Stimulated activated CD4-positive, alpha-beta T cell treated with anti-CD3 and anti-CD28 coated beads, Interleukin-2, amount 100 ng/mL, for 48 hours (primary cell): ENCODE measurements at places on chromosomes 1 and 21.

DNA sequence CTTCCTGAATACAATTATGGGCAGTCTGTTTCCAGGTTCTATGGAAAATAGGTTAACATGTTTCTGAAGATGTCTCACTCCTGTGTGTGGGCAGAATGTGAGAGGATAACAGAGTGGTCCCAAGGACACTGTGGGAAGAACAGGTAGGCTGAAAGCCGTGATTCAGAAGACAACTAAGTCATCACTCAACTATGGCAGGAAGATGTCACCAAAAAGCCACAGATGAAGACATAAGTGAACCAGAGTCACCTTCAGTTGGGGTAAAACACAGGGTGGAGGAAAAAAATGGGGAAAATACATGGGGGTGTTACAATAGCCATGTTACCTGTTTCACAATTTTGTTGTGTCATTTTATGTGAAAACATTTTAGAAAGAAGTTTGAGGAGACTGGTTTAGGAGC, 75.1 kb downstream of the UCHL5 start:
- no peak for DNase-seq

DNA sequence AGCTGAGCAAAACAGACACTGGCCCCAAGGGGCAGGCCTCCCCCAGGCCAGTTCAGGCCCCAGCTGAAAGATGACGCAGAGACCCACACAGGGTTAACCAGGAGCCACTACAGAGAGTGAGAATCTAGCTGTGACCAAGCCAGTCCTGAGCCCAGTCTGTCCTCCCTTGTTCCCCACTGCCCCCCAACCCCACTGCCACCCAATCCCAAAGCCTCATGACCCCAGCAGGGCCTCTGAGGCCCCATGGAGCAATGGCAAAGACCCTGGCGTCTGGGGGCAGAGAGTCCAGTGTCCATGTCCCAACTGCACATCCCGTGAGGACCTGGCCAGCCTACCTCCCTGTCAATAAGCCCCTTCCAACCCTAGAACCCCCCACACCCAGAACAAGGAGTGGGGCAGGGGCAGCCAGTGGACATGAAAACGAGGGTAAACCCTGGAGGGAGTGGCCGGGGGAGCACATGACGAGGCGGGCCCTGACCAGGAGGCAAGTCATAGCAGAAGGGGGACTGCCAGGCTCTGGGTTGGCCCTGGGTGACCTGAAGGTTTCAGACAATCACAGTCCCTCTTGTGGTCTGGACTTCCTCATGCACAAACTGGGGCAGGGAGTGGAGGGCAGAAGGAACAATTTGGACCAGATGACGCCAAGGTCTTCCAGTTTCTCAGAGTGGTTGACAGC, 100.5 kb downstream of the GLIS1 start:
- no peak for DNase-seq

DNA sequence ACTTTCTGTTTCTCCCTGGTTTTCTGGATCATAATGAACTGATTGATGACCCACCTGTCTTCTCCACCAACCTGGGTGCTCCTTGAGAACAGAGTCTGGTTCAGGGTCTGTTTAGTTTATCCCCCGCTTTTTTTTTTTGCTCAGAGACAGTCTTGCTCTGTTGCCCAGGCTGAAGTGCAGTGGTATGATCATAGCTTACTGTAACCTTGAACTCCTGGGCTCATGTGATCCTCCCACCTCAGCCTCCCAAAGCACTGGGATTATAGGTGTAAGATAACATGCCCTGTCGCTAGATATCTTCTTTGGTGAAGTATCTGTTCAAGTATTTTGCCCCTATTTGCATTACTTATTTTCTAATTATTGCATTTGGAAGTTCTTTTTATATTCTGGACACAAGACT, 30.2 kb upstream of the CITED4 start:
- DNase-seq: no peak

DNA sequence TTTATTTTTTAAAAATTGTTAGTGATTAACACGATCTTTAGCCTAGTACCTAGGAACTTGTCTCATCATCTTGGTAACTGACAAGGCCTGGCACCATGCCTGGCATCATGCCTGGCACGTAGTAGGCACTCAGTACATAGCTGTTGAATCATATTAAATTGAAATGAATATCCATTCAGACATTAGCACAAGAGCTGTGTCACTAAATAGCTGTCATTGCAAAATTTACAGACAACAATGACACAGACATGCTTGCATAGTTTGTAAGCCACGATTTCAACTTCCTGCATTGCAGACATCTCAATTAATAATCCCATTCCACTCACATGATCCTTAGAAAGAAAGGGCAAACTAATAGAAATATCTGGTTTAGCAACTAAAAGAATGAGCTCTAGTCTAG, 15.4 kb upstream of the PHACTR4 start:
- no peak for DNase-seq

- DNase-seq: no peak
These were observed 160.2 kb downstream of the PSMG1 start for GRCh38 chr21:39022863-39023693.

DNA sequence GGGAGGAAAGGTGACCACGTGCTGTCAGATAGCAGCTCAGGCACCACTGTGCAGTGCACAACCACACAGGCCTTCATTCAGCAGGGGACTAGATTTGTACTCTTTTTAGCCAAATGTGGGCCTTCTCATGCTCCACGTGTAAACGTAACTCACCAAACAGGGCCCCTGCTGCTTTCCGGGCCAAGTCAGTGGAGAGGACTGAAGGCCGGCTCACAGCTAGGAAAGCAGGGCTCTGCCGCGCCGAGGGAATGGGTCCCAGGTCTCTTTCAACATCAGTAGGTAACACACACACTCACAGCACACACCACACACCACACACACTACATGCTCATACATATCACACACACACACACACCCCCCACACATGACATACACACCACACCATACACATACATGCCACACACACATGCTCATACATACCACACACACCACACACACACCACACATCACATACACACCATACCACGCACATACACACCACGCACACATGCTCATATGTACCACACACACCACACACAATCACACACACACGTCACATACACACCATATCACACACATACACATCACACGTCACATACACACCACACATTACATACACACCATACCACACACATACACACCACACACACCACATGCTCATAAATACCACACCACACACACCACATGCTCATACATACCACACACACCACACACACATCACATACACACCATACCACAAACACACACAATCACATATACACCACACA, 124.0 kb upstream of the ERG start:
- DNase-seq: no peak

DNA sequence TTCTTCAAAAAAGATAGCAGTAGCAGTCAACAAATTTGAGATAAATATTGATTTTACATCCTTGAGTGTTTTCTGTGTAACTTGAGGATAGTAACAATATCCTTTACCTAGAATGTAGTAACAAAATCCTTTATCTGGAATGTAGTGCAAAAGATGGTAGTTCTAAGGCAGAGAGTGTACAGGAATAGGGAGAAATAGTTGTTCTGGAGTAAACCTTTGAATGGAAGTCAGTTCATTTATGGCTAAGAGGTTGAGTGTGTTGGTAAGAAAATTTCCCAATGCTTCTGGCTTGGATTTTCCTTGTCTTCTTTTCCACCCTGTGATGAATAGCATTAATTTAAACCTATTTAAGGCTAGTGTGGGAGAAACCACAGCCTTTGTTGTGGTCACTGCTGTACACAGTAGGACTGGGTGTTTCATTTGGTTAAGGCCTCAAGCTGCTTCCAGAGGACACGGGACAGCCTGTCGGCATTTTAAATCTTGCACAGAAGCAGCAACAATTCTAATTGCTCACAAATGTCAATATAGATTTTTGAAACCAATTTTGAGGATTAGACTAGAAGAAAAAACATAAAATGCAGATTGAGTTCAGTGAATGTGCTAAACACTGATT, 11.3 kb downstream of the NFIA start:
- DNase-seq: no peak

- no peak for DNase-seq
These were observed 31.6 kb upstream of the CAMSAP2 start for GRCh38 chr1:200707116-200707515.

DNA sequence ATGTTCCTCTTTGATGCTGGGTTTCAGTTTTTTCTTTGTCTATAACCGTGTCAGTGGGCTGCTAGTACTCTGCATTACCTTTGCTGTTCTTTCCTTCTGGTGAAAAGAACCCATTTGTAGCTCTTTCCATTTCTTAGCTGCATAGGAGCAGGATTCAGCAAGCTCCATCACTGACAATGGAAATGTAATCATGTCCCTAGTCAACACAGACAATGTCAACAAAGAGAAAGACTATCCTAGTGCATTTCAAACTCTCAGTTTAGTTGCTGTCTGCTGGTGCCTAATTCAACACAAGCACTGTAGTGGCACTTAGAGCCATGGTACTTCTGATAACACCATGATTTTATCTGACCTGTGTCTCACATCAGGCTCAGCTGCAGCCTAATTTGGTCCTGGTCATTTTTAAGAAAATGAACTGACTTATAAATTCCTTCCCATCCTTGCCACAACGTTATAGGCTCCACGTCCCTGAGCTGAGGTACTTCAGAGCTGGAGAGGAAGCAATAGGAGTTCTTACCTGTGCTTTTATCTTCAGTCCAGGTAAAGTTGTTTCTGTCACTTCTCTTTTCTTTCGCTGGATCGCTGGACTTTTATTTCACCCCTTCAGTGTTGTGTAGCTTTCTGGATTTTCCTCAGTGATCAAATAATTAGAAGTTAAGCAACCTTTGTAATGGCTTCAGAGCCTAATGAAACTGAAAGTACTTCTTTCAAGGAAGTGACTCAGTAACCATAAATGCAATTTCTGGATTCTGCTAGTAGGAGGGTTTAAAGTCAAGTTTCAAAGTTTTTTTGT, at the start of gene GBP3:
GBP3 (minus strand) TSS at position 700 of the 793 bp plus-strand sequence. CDS start 2,145 bp downstream, outside the sequence.
- DNase-seq: no peak

DNA sequence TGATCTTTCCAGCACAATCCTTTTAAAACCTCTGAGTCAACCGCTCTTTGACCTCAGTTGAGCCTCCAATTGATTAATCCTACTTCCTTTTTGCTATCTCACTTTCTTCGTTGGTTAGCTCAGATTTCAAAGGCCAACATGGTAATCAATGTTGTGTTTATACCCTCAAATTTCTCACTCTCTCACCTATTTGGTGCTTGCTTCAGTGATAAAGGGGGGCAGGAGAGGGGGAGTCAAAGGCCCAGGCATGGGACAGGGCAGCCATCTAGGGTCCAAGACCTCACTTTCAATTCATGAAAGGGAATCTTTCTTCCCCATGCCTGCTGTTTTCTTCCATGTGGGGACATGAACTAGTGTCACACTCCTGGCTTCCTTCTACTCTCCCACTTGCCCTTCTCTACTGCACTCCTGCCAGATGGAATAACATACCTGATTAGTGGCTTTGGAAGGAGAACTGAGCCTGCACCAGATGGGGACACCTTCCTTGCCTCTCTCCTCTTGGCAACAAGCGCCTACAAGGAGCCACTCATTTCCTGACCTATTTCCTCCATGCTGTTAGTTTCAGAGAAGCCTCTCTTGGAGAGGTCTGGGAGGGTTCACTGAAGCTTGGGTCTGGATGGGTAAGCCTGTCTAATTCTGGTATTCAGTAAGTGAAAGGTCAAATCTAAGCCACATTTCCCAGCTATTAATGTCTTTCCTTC, 73.3 kb upstream of the ARHGAP29 start:
- no peak for DNase-seq

DNA sequence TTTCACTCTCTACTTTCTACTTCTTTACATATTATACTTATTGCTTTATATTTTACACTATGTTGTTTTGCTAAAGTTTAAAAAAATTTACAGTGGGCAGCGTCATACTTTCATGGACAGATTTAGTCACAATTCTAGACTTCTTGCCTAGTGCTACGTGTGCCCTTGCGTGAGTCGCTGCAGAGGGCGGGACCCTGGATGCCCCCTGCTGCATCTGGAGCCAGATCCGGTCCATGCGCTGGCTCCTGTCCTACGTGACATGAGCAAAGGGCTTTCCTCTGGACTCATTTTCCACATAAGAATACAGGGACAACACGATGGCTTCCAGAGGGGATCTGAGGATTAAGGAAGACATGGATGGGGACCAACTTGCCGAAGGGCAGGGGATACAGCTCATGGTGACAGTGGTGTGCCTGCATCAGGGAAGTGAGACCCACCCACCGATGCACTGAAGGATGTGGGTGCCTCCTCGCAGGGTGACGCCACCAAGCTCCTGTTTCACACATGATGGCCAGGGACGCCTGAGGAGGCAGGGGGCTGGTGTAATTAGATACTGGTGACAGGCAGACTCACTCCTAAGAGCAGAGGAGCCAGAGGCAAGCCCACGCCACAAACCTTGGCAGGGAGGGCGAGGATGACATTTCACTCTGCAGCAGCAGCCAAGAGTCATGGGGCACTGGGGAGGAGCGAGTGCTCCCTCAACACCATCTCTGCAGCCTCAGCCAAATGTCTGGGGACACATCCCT, 86.6 kb downstream of the DMRTB1 start:
- no peak for DNase-seq

DNA sequence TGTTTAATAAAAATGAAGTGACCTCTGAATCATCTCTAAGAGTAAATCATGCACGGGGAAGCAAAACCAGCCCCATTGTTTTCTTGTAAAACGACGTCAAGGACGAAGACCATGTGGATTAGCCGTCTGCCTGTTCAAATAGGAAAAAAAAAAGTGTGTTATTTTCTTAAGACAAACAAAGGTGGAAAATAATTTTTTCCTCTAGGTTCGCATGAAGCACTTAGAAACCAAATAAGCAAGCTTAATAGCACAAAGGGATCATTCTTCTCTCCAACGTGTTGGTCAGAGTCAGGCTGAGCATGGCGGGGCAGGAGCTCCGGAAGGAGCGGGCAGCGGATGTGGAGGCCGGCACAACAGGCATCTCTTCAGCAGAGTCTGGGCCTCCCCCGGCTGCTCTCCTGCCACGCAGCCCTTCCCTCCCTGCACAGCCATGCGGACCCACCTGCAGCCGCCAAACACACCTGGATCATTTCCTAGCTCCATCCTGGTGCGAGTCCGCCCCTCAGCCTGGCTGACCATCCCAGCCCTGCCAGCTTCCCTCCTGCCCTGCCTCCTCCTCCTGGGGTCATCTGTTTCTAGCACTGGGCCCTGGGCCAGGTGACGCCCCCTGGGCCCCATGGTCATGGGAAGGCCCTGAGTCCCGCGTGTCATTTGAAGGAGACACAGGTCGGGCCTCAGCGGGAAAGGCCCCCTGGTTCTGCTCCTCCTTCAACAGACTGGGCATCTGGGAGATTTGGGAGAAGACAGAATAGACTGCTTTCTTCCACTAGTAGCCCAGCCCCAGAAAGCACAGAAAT, 40.2 kb downstream of the MX1 start:
- DNase-seq: no peak

DNA sequence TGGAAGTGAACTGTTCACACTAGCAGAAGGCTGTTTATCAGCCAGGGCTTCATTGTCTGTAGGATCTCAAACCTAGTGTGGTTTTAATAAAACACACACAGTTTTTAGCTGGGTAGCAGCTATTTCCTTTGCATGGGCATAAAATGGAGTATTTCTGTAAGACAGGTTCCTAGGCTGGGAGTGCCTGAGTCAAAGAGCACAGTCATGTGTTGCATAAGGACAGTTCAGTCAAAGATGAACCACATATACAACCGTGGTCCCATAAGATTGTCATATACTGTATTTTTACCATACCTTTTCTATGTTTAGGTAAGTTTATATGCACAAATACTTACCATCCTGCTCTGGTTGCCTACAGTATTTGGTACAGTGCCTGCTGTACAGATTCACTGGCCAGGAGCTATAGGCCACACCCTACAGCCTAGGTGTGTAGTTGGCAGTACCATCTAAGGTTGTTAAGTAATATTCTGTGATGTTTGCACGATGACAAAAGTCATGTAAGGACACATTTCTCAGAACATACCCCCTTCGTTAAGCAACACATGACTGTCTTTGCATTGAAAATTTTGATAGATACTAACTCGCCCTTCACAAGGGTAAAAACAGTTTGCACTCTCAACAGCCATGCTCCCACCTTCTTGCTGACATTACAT, 17.2 kb downstream of the LGALS8 start:
- DNase-seq: no peak
